Calu3 (cell line): ENCODE measurements at places on chromosomes 3 and 15. TPM values are rescaled to one million over a fixed set of nuclear protein-coding genes. Genes with fewer than 3 reads are reported as not detected.

GRCh38 chr3:111650378-111651275, 55.5 kb upstream of the ZBED2 start:
- DNase-seq, result no peak

DNA sequence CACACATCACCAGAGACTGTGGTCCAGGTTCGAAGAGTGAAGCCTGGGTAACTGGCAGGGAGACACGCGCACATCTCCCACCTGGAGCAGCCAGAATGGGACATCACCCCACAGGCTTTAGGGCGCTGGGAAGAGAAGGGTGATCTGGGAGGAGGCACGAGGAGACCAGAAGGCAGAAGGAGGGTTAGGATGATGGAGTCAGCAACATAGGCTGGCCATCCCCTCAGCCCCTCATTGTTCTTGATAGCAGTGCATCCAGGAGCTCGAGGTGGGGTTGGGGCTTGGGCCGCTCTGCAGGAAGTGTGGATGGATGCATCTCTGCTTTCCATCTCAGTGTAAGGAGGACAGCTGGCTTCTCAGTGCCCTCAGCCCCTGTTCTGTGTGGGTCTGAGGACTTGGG, 15.2 kb downstream of the PLA2G4F start:
- DNase-seq, result no peak

- DNase-seq, result no peak
Observed at GRCh38 chr3:4830586-4830914, 148.7 kb upstream of the BHLHE40 start.

GRCh38 chr3:46890132-46890531, 12.6 kb downstream of the PTH1R start:
- no peak for DNase-seq

Gene MEX3B
- total RNA-seq, result 1.7 and 2.0 TPM in 2 replicates
